Natural killer cell (primary cell): ENCODE measurements at places on chromosomes 1 and 21. TPM values are rescaled to one million over a fixed set of nuclear protein-coding genes. Genes with fewer than 3 reads are reported as not detected.

DNA sequence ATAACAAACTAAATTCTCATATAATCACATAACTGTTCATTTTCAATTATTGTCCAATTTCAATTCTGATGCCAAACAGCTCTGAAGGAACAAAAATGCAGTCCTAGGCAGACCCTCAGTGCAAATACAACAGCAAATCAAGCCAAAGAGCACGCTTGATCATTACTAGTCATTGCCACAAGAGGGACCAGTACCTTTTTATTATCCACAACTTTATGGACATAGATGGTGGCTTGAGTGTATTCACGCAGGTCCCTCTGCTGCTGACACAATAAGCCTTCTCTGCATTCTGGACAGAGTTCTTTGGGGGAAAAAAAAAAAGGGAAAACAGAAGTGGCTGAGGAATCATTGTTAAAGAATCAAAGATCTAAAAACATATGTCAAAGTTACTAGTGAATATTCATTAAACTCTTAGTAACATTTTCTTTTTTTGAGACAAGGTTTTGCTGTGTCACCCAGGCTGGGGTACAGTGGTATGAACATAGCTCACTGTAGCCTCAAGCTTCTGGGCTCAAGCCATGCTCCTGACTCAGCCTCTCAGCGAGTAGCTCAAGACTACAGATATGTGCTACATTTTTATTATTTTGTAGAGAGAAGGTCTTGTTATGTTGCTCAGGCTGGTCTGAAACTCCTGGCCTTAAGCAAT, 34.3 kb upstream of the RAP1GAP start:
- no peaks in the 10 kb centered on the region for H3K4me1 ChIP-seq
- H3K36me3 ChIP-seq: peaks cover 64% of the 10 kb centered on the region
- no peak overlapping the region for H3K4me3 ChIP-seq
- H3K27ac ChIP-seq: no peak overlapping the region
- no peak for DNase-seq

DNA sequence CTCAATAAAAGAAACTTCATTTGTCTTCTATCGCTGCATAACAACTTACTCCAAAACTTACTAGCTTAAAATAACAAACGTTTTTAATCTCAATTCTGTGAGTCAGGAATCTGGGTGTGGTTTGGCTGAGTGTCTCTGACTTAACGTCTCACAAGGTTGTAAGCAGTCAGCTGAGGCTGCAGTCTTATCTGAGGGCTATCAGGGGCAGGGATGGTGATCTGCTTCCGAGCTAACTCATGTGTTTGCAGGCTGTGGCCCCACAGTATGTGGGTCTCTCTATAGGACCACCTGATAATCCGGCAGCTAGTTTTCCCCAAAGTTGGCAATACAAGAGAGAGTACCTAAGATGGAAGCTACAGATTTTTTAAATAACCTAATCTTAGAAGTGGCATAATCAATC, 234.2 kb upstream of the FGGY start:
- no peak overlapping the region for H3K4me3 ChIP-seq
- peaks cover 8% of the 10 kb centered on the region for H3K4me1 ChIP-seq
- no peaks in the 10 kb centered on the region for H3K27me3 ChIP-seq
- DNase-seq: no peak

GRCh38 chr1:201655910-201656309, 117.0 kb downstream of the NAV1 start:
- H3K27me3 ChIP-seq: no peaks in the 10 kb centered on the region
- no peaks in the 10 kb centered on the region for H3K4me1 ChIP-seq
- DNase-seq: no peak

GRCh38 chr1:78831731-78832360, 174.7 kb downstream of the ADGRL4 start:
- no peak overlapping the region for H3K27ac ChIP-seq
- no peak for DNase-seq
- no peak overlapping the region for H3K4me3 ChIP-seq
- H3K4me1 ChIP-seq: no peaks in the 10 kb centered on the region
- no peaks in the 10 kb centered on the region for H3K36me3 ChIP-seq

- H3K36me3 ChIP-seq: no peaks in the 10 kb centered on the region
- DNase-seq: peak; percentile 67
- H3K4me3 ChIP-seq: peak overlapping the region; percentile 44
- H3K27me3 ChIP-seq: no peaks in the 10 kb centered on the region
These were observed 54.3 kb upstream of the HNRNPU start for GRCh38 chr1:244918421-244919319.

DNA sequence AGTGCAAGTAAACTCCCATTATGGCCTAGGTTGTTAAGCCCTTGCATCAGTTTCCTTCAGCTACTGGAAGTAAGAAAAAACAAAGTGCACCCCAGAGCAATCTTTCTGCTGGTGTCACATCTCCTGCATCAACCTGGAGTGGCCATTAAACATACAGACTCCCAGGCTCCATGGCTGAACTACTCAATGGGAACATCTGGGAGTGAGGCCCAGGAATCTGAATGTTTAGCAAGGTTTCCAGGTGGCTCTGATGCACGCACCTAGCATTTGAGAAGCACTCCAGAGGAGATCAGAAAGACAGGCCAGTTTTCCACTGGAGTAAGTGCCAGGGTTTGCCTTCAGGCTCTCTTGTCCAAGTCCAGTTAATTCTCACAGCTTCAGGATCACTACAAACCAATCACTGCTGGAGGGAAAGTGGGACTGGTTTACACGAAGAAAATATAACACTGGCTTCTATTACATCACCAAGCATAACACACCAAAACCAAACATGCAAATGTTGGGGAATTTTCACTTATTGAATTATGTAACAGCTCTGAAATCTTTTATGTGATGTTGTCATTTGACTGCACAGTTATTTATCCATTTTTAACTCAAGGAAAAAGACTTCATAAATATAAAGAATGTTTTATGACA, 22.3 kb upstream of the ABCA4 start:
- DNase-seq: no peak
- no peak overlapping the region for H3K4me3 ChIP-seq
- H3K27ac ChIP-seq: no peak overlapping the region
- no peaks in the 10 kb centered on the region for H3K4me1 ChIP-seq
- H3K36me3 ChIP-seq: no peaks in the 10 kb centered on the region
- H3K27me3 ChIP-seq: no peaks in the 10 kb centered on the region

GRCh38 chr21:46020581-46020980, 39.0 kb downstream of the COL6A1 start:
- DNase-seq: no peak
- H3K4me1 ChIP-seq: no peaks in the 10 kb centered on the region
- H3K27ac ChIP-seq: no peak overlapping the region

DNA sequence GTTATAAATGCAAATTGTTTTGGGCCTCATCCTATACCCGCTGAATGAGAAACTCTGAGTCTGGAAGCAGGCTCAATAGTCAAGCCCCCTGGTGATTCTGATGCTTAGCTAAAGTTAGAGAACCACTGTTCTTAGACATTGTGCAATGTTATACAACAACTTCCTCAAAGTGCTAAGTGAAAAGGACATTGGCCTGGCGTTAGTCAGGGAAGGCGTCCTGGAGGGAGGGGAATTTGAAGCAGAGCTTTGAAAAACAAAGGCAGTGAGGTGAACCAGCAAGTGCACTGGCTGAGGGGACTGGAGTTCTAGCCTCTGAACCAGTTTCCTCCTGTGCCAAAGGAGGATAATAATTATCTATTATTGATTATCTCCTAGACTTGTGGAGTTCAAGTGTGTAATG, 5.1 kb downstream of the CD1D start:
- H3K27me3 ChIP-seq: peaks cover 3% of the 10 kb centered on the region
- peaks cover 11% of the 10 kb centered on the region for H3K4me1 ChIP-seq
- no peak for DNase-seq
- no peak overlapping the region for H3K27ac ChIP-seq
- no peaks in the 10 kb centered on the region for H3K36me3 ChIP-seq

GRCh38 chr1:46130606-46131005, 1.8 kb downstream of the PIK3R3 start:
- H3K4me1 ChIP-seq: peaks cover 16% of the 10 kb centered on the region
- H3K27me3 ChIP-seq: peaks cover 13% of the 10 kb centered on the region
- H3K36me3 ChIP-seq: no peaks in the 10 kb centered on the region
- no peak overlapping the region for H3K27ac ChIP-seq
- H3K4me3 ChIP-seq: no peak overlapping the region

DNA sequence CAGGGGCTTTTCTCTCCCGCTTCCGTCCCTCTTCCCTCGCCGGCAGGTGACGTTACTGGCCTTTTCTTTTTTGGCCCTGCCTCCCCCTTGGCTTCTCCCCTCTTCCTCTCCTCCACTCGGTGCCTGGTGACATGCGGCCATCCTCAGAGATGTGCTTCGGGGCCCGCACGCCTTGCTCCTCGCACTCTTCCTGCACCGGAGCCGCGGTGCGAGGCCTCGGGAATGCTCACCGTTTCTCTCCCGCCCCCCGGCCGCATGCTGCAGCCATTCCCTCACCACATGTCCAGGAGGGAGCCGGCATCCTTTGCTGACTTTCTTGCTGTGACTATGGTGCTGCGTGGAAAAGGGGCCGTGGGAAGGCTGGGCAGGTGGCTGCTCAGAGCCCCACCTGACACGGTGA, 39.3 kb downstream of the PDE9A start:
- H3K4me1 ChIP-seq: no peaks in the 10 kb centered on the region
- no peaks in the 10 kb centered on the region for H3K27me3 ChIP-seq
- H3K27ac ChIP-seq: no peak overlapping the region

DNA sequence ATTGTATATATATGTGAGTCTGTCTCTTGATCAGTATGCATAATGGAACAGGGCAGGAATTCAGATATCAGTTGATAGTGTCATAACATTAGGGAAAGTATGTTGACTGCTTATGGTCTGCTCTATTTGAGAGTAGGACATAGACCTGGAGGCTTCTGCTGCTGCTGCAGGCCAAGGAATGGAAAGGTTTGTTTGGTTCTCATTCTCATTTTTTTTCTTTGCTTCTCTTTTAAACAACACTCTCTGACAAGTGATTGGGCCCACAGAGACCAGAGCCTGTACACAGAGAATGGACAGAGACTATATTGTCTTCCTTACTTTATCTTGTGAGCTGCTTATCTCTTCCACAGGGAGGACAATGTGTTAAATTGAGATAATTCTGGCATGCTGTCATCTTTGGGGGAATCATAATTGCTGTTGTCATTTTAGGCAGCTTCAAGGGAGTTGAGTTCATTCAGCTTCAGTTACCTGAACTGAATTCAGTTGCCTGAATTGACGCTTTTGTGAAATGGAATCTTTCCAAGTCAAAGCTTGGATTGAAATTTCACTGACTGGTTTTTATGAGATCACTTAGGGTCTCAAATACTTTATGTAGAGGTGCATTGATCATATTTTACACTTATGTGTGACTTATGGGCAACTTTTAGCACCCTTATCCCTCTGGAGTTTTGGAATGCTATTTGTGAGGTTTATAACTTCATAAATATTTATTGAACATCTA, 16.9 kb downstream of the CAP1 start:
- H3K27ac ChIP-seq: peak overlapping the region; percentile 55
- H3K36me3 ChIP-seq: peaks cover 49% of the 10 kb centered on the region
- no peak for DNase-seq
- no peaks in the 10 kb centered on the region for H3K27me3 ChIP-seq

- H3K4me3 ChIP-seq: no peak overlapping the region
- no peak overlapping the region for H3K27ac ChIP-seq
- no peaks in the 10 kb centered on the region for H3K27me3 ChIP-seq
- no peaks in the 10 kb centered on the region for H3K4me1 ChIP-seq
- no peaks in the 10 kb centered on the region for H3K36me3 ChIP-seq
These were observed 511.2 kb downstream of the USP25 start for GRCh38 chr21:16241016-16241415.

GRCh38 chr1:145991735-145992412, 4.5 kb downstream of the TXNIP start:
- H3K36me3 ChIP-seq: peaks cover 41% of the 10 kb centered on the region
- no peak for DNase-seq
- peak overlapping the region; percentile 64 for H3K4me3 ChIP-seq
- peak overlapping the region; percentile 88 for H3K27ac ChIP-seq

GRCh38 chr1:95440511-95440910, 206.5 kb downstream of the RWDD3 start:
- H3K4me3 ChIP-seq: no peak overlapping the region
- H3K4me1 ChIP-seq: no peaks in the 10 kb centered on the region

Gene LCE2D
- not detected for total RNA-seq

Gene FMO3
- not detected for total RNA-seq

Gene LRRIQ3
- total RNA-seq: 0.59 TPM

Gene SLFNL1
- total RNA-seq: 0.18 TPM
